ENCODE measurements at places on chromosomes 2 and 18.
A peak's percentile ranks its signal among the peaks of the same experiment; 100 is the strongest.

DNA sequence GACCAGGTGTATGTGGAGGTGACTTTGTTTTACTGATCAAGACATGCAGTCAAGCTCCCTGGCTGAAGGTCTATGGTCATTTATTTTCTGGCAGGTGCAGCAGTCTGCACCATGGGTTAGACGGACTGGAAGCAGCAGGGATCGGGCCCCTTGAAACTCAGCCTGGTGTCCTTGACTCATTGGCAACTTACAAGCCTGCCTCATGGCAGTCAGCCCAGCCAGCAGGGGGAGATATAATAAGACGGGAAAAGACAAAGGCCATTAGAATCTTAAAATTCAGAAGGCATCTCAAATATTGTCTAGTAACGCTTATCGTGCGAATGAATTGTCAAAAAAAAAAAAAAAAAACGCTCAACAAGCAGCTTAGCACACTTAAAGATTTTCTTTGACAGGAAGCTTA lies 308.2 kb downstream of the EN1 start:
- peak; percentile 21 for DNase-seq

DNA sequence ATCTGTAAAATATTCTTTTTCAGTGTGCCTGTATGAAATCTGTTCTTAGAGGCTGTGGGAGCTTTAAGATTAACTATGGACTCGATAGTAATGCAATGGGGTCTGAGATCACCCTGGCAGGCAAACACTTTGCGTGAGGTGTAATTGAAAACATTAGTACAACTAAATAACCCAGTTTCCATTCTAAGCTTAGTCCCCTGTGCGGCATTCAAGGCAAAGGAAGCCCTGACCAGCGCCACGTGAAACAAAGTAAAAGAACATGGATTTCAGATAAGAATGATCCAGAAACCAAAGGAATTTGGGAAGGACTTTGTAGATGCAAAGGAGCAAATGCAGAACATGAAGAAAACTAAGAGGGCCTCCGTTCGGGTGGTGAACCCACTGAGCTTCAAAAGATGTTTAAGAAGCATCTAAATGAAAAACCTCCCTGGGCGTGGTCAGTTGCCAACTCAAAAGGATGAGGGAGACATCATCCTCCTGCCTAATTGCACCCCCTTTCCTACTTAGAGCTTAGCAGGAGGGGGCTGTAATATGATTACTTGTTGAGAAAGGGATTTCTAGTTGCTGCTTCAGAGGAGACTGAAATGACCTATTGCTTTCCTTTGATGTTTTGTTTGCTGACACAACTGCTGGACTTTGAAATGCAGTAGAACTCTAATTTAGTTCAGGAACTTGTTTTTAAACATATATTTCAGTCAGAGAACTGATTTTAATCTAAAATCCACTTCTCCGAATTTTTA lies 7.9 kb upstream of the CETN1 start:
- DNase-seq = no peak

- no peak for DNase-seq
Observed at GRCh38 chr2:216839688-216840087, 20.2 kb downstream of the TNP1 start.

GRCh38 chr2:219998107-219998506 lies 370.7 kb downstream of the SLC4A3 start:
- no peak for DNase-seq

DNA sequence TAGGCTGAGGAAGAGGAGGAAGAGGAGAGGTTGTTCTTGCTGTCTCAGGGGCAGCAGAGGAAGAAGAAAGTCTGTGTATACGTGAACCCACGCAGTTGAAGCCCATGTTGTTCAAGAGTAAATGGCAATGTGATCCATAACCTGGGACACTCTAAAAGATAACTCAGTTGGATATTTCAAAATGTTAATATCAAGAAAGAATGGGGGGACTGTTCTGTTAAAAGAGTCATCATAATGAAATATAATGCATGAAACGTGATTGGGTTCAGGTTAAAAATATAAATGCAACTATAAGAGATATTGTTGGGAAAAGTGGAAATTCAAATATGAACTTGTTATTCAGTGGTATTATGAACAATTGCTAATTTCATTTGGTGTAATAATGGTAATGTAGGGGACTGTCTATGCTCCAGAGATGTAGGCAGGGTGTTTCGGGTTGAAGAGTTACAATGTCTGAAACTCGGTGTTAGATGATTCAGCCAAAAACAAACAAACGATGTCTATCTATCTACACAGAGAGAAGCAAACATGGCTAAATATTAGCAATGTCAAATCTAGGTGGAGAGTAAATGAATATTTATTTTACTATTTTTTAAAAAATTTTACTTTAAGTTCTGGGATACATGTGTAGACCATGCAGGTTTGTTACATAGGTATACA lies 21.1 kb upstream of the POLE4 start:
- no peak for DNase-seq

GRCh38 chr2:239891698-239892097 lies 133.4 kb downstream of the NDUFA10 start:
- no peak for DNase-seq

DNA sequence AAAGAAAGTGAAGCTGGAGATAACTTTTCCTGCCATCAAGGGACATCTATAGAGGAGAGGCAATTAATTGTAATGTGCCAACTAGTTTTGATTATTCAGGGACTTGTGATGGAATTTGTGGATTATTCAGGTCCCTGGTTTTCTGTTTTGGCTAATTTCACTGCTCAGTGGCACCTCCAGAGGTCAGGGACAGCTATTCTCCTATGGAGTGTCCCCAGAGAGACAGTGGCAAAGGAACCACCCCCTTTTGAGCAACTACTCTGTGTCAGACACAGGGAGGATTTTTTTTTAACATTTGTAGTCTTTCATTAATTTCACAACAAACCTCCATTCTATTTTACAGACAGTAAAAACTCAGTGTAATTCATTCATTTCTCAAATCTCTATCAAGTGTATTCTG lies 206.0 kb upstream of the SPRED2 start:
- DNase-seq = no peak

- DNase-seq = peak; percentile 72
Observed at GRCh38 chr2:230326453-230327417, at the start of gene SP140L. SP140L (plus strand) TSS chr2:230327193; CDS start chr2:230327270, 77 bp downstream.

DNA sequence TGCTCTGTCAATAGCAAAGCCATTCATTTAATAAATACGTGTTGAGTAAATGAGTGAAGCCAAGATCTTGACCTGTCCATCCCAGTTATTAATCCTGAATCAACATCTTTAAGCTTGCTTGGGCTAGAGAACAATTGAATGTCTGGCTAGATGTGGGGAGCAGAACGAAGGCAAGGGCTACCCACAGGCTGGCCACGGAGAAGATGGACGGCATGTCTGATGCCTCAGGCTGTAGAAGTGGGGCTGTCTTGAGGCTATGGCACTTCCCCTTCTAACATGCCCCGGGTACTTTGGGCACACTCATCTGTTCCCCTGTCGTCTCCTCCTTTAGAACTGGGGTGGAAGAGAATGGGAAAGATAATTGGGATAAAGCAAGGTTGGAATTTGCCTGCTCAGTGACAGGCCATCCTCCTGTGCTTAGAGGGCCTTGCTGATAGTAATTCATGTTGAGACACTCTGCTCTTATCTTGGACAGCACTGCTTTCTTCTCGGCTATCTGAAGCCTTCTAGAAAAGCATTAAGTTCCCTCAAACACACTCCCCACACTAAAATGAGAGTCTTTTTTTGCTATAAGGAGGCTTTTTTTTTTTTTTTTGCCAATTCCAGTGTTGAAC lies 225.7 kb downstream of the MREG start:
- DNase-seq = no peak

DNA sequence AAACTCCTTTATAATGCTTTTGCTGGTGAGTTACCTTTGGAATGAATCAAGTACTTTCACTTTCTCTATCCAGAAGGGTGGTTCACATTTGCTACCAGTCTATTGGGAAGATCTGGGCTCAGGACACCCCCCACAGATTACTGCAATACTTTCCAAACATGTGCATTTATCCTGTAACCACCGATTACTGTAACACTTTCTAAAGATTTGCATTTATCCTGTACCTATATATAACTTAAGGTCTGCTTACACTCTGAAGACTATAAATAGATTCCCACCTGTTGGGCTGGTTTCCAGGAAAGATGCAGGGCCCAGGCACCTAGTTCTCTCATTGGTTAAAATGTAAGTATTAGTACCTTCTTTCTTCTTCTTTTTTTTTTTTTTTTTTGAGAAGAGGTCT lies 113.0 kb upstream of the NEDD4L start:
- no peak for DNase-seq

DNA sequence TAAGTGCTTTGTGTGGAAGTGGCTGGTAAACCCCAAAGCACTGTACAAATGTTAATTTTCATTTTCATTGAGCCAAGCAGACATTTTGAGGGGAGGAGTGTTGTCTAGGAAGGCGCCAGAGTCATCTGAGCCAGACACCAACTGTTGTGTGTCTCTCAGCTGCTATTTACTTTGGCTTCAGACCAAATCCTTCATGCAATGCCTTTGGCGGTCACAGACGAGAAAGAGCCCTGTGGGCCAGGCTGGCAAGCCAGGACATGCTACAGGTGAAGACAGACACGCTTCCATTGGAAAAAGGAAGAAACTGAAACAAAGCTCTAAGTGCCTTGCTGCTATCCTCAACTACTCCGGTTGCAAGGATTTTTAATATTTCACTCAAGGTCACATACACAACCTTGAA lies 115.4 kb upstream of the CDC42EP3 start:
- DNase-seq = no peak

- DNase-seq = no peak
Observed at GRCh38 chr2:232240906-232241305, 137.6 kb upstream of the ALPP start.

GRCh38 chr2:71950256-71951082 lies 197.2 kb downstream of the CYP26B1 start:
- no peak for DNase-seq

- DNase-seq = no peak
Observed at GRCh38 chr2:86645752-86646151, 22.1 kb upstream of the RNF103 start.

- DNase-seq = no peak
Observed at GRCh38 chr2:157808421-157808820, 67.7 kb downstream of the ACVR1 start.

- DNase-seq = no peak
Observed at GRCh38 chr2:129775952-129776653, 203.4 kb upstream of the RAB6C start.

DNA sequence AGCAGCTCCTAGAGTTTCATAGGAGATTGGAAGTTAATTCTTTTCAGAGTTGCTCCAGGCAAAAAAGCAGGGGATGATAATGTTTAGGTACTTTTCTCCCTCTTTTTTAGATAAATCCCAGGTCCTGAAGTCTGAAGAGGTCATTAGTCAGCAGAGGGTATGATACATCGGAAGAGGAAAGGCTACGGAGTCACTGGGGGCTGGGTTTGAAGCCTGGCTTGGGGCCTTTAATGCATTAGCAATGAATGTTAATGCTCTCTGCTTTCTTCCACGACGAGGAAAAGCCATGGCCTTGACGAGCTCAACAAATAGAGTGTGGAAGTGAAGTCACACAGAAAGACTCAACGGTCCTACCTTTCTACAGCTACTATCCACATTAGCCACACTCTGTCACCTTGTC lies 235.1 kb downstream of the NCKAP5 start:
- DNase-seq = no peak

DNA sequence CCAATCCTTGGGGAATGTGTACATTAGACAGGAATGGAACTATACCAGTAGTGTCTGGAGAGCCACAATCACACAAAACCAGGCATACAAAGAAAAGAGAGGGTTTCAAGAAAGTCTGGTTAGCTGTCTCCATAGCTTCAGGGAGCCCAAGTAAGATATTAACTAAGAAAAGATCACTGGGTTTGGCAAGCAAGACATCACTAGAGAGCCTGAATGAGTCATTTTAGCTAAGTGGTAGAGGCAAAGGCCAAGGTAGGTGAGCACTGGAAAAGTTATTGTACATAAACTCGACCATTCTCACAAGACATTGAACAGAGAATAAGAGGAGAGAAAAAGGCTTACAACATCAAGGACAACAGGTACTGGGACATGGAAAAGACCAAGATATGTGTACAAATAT lies 143.8 kb upstream of the ARL4C start:
- no peak for DNase-seq

DNA sequence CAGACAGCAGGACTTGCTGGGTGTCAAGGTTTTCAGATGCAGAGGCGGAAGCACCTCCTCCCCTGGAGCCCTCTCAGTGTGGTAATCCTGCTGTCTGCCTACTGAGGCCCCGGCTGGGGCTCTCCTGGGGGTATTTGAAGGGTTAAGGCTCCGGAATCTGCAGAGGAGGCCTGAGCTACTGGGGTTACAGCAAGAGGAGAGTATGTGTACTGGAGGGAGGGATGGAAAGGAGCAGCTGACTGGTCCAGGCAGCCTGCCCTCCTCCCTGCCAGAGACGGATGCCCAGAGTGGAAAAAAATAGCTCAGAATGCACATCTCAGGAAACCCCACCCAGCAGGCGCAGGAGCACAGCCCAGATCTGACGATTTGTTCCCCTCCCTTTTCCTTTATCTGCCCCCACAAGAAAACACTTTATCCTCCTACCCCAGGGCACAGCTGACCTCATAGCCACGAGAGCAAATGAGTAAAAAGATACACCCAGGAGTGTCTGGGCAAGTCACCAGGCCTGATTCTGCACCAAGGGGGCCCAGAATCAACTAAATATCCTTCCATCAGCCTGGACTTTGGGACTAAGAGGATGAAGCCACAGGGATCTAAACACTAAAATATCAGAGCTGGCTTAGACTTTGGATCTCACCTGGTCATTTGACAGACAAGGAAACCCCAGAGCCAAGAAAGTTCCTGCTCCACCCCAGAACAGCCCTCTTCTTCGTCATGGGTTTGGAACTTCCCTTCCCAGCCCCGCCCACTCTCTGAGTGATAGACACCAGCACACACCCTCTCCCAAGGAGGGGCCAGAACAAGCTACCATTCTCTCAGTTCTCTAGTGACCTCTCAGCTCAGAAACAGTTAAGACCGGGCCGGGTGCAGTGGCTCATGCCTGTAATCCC lies 5.5 kb downstream of the TMBIM1 start:
- DNase-seq = peak; percentile 97

DNA sequence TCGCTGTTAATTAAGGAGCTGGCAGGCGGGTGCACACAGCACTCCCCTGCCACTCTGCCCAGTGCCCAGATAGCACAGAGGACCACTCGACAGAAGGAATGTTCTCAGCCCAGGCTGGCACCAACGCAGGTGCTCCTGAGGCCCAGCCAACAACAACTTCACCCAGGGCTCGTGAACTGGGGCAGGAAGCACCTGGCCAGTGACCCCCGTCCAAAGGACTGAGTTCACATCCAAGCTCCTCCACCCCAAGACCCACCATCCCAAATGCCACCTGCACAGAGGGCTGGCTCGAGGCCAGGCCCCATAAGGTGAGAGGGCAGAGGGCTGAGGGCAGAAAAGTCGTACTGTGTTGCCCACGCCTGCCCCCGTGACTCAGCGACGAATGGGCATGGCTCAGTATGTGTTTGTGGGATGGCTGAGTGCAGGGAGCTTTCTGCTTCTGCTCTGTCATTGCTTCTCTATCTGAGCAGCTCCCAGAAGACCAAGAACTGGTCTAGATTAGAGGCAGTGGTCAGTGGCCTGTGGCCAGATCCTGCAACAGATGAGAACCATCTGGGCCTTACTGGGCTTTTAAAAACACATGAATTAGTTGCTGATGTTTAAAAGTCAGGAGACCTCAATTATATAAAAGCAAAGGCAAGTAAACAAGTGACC lies 68.4 kb downstream of the POLR1A start:
- peak; percentile 95 for DNase-seq

GRCh38 chr2:233371641-233372040 lies 17.3 kb downstream of the DGKD start:
- DNase-seq = no peak
